ENCODE measurements at places on chromosomes 6 and 20.

- DNase-seq: no peak
These were observed 11.3 kb upstream of the PKHD1 start for GRCh38 chr6:52098721-52099120.

DNA sequence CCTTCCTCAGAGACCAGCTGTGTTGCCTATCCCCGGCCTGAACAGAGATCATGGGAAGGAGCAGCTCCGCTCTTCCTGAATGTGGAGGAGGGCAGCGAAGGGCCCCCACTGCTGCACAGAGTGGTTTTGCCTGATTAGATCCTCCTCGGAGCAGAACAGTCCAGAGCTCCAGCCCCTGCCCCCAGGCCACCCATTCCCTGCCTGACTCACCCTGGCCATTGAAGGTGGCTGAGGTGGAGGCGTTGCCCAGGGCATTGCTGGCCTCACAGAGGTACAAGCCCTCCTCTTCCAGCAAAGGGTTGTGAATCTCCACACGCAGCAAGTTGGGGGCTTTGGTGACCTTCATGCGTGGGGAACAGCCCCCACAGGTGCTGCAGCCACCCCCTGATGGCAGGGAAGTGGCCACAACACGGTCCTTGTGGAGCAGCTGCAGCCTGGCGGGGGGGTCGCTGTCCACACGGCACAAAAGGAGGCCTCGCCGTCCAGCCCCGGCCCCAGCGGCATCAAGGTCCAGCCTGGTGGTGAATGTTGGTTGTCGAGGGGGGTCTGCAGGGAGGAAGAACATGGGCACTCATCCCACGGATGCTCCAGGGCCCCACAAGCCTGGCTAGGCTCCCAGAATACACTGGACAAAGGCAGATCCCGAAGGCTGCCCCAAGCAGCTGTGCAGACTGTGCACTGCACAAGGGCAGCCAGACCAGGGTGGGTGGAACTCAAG is 14.7 kb downstream of the SIGLEC1 start:
- no peak for DNase-seq

DNA sequence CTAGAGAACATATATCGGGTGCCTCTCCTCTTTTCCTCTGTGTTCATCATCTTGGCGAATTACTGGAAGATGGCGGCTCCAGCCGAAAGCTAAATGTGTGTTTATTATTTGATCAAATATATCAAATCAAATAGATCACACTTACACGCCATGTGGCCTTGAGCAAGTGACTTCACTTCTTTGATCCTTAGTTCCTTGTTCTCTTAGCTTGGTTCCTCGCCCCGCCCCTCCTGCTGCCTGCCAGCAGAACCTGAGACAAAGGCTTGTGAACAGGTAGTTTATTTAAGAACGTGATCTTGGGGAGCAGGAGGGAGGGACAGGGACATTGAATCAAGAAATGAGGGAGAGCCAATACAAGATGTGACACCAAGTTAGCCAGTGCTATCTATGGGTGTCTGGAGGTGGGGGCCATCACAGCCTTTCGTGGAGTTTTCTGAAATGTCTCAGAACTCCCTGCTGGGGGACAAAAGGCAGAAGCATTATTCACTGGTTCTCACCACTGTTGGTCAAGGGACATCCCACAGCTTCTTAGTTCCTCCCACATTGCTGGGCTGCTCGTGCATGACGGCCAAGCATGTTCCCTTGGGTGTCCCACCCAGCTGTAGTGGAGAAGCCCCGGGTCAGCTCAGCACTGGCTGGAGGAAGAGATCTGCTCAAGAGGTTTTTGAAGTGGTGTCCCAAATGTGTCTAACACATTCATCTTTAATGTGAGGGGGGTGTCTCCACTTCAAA is 44.9 kb upstream of the RNF24 start:
- DNase-seq: peak; percentile 75

- no peak for DNase-seq
These were observed 120.8 kb downstream of the EDN1 start for GRCh38 chr6:12410946-12411345.

GRCh38 chr6:96391776-96392360 is 129.7 kb upstream of the UFL1 start:
- DNase-seq: no peak

Measured in right atrium auricular region (tissue), 2 donors.